ENCODE measurements at places on chromosomes 2 and 18.
A peak's percentile ranks its signal among the peaks of the same experiment; 100 is the strongest.

DNA sequence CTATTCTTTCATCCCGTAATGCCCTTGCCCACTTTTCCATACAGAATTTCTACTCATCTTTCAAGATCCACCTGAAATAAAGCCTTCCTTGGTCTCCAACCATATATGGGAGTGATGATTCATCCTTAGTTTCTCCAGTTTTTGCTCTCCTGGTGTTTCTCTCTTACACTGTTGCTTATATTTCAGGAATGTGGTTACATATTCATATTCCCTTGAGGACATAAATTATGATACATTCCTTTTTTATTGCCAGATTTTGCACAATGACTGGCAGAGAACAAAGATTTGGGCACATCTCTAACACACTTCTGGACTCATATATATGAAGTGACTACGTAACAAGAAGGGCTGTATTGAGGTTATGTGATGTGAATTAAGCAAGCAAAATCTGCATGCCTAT, 1573.4 kb upstream of the NXPH2 start:
- no peak for DNase-seq

- no peak for DNase-seq
Measured at GRCh38 chr2:120995656-120996190, 260.1 kb downstream of the GLI2 start.

DNA sequence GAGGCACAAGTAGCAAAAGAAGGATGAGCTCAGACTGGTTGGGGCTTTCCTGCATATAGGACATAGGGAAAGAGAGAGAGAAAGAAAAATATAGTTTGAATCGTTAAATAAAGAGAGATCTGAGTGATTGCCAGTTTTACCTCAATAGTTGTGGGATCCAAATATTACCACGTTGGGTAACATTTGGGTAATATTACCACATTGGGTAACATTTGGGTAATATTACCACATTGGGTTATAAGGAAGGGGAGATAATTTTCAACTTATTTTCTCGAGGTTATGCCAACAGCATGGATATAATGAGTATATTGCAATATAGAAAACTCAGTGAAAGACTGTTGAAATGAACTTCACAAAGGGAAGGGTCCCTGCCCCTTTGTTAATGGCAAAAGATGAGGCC, 20.7 kb downstream of the SP140 start:
- no peak for DNase-seq

DNA sequence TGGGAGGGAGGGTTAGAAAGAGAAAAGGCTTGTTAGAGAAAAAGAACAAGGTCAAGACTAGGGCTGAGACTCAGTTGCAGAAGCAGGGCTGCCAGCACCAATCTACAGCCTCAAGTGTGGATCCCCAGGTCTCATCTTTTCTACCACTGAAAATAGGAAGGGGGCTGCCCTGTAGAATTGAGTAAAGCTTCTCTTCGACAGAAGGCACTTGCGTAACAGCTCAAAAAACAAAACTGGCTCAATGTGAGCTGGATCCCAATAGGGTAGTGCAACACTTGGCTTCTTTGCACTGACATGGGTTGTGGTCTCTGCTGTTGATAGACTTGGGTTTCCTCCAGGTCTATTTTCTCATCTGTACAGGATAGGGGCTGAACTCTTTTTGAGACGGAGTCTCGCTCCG, 1.8 kb upstream of the MPV17 start:
- no peak for DNase-seq

GRCh38 chr2:70514612-70515055, 39.0 kb downstream of the TGFA start:
- no peak for DNase-seq

- peak; percentile 81 for DNase-seq
Measured at GRCh38 chr18:456361-457139, 44.0 kb downstream of the COLEC12 start.

DNA sequence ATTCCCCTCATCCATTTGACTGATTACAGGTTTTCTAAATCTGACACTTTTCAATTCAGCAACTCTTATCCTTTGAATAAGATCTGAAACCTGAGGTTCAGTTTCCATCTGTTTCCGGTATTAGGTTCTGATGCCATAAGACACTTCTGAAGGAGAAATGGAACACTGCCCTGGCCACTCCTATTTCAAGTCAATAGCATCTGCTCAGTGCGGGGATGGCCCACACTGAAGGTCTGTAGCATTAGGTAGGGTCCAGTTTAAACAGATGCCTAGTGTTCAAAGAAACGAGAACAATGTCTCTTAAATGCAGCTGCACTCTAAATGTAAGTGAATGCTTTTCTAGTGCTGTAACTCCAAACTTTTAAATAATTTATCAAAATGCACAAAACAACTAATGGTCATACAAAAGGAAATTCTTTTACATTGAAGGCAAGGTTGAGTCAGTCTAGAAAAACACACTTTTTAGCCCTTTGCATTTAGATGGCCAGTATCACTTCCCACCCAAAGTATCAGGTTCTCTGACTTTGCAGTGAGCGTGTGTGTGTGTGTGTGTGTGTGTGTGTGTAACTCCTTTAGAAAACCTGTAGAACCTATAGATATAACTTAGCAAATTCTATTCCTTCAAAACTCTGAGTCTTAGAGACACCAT, 78.2 kb downstream of the STK39 start:
- DNase-seq, result no peak

DNA sequence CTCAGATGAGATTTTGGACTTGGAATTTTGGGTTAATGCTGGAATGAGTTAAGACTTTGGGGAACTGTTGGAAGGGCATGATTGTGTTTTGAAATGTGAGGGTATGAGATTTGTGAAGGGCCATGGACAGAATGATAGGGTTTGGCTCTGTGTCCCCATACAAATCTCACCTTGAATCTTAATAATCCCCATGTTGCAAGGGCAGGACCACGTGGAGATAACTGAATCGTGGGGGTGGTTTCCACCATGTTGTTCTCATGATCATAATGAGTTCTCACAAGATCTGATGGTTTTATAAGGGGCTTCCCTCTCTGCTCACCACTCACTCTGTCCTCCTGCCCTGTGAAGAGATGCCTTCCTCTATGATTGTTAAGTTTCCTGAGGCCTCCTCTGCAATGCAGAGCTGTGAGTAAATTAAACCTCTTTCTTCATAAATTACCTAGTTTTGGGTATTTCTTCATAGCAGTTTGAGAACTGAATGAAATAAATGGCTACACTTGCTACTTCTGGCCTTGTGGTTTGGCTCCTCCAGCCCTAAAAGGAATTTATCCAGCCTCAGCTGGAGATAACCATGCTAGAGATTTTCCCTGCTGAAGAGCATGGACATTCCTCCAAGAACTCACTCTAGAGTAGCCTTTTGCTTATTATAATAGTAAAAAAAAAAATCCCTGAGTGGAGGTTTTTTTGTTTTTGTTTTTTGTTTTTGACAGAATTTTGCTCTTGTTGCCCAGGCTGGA, 144.3 kb upstream of the TFPI start:
- no peak for DNase-seq

DNA sequence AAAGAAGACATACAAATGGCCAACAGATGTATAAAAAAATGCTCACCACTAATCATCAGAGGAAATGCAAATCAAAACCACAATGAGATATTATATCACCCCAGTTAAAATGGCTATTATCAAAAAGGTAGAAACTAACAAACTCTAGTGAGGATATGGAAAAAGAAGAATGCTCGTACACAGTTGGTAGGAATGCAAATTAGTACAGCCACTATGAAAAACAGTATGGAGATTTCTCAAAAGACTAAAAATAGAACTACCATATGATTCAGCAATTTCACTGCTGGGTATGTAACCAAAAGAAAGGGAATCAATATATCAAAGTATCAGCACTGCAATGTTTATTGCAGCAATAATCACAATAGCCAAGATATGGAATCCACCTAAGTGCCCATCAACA, 519.3 kb upstream of the HNMT start:
- DNase-seq, result no peak

DNA sequence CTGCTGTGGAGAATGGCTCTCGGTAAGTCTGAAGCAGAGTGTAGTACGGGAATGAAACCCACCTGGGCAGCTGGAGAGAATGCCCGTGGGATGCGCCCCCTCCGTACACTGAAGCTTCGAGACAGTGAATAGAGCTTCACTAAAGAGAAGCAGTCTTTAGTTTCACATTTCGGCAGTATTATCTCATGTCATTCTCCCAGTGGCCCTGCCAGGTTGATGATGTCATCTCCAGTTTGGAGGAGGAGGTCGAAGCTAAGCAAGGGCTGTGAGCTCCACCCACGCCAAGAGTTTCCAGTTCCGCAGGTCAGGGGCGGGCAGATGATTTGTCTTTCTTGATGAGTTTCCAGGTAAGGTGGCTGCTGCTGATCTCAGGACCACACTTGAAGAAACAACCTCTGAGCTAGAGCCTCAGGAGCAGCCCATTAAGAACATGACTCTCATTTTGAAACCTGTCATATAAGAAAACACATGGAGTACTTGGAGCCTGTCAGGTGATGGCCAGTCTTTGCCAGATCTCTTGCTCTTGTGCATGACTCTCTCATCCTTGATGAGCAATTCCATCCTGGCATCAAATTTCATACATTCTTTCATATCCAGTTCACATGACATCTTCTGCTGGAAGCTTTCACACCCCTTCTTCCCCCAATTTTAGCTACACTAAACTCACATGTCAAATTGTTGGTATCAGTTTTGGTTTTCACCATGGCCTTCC, 475.0 kb downstream of the RNF144A start:
- DNase-seq, result no peak

DNA sequence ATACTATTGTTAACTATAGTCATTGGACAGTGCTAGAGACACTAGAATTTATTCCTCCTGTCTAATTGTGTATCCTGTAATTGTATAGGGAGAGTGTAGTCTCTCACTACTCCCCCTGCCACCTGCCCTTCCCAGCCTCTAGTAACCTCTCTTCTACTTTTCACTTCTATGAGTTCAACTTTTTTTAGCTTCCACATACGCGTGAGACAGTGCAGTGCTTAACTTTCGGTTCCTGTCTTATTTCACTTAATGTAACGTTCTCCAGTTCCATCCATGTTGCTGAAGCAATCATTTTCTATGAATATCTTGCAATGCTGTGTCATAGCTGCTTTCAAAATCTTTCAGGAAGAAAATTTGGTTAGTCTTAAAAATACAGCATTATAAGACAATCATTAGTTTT, 22.8 kb upstream of the RUFY4 start:
- no peak for DNase-seq

GRCh38 chr18:28114472-28114871, 62.5 kb downstream of the CDH2 start:
- DNase-seq, result no peak

DNA sequence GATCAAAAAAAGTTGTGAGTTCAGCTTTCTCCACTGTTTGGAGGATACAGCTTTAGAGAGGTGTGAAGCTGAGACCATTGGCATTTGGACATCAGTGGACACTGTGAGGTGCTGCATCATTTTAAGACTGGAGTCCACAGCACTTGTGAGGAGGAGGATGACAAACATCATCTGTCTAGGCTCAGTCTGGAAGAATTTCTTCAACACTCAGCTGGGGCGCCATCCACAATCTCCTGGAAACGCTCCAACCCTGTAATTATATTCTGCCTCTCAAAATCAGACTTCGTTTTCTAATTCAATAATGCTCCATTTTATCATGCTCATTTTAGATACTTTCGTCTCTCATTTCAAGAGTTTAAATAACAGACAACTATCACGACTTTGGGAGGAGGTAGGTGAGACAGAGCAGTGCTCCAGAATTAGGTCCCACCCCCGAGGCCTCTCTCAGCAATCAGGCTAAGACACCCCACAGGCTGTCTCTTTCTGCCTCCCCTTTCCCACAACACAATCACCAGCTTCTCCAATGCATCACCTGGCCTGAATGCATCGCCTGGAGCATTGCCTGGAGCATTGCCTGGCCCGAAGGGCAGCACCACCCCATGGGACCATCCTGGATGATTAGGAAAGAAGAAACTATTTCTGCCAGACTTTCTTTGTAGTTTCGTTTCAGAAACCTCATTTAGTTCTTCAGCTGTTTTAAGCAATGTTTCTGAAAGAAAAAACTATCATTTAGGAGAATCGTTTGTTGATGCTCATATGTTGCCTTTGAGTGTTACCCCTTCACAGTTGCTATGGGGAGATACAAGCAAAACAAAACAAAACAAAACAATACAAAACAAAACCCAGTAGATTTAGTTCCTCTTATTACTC, 37.0 kb upstream of the DPP10 start:
- DNase-seq, result no peak

GRCh38 chr2:131125195-131125757, 20.1 kb downstream of the PLEKHB2 start:
- no peak for DNase-seq

- no peak for DNase-seq
Measured at GRCh38 chr18:22703883-22704585, 229.1 kb upstream of the RBBP8 start.

- no peak for DNase-seq
Measured at GRCh38 chr2:208278549-208278948, 12.5 kb downstream of the PIKFYVE start.

Measured in tibial artery (tissue), 4 donors.